ENCODE measurements at places on chromosomes 13 and 19.

GRCh38 chr13:34462843-34463242 is 479.2 kb upstream of the NBEA start:
- DNase-seq = no peak

DNA sequence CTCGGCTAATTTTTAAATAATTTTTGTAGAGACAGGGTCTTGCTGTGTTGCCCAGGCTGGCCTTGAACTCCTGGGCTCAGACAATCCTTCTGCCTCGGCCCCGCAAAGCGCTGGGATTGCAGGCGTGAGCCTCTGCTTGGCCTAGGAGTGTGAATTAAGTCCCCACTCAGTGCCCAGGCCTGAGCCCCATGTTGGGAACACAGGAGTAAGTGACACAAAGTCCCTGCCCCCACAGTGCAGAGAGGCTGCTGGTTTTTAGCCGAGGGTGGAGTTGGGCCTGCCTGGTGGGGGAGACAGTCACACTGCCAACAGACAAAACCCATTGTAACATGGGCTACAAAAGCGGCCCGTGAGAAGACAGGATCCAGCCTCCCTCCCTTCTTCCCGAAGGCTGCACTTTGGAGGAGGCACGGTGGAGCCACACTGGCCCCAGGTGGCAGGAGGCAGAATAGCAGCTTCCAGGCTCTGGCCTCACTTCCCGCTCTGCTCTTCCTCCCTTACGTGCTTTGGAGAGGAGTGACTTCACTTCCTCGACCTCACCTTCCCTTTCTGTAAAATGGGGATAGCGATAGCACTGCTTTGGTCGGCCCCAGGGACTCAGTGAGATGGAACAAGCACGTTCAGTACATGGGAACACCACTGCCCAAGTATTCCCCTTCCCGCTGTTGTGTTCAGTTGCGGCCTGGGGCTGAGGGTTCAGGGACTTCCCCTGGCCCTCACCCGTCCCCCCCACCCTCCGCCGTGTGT is 15.2 kb upstream of the EHD2 start:
- DNase-seq = peak; percentile 39

DNA sequence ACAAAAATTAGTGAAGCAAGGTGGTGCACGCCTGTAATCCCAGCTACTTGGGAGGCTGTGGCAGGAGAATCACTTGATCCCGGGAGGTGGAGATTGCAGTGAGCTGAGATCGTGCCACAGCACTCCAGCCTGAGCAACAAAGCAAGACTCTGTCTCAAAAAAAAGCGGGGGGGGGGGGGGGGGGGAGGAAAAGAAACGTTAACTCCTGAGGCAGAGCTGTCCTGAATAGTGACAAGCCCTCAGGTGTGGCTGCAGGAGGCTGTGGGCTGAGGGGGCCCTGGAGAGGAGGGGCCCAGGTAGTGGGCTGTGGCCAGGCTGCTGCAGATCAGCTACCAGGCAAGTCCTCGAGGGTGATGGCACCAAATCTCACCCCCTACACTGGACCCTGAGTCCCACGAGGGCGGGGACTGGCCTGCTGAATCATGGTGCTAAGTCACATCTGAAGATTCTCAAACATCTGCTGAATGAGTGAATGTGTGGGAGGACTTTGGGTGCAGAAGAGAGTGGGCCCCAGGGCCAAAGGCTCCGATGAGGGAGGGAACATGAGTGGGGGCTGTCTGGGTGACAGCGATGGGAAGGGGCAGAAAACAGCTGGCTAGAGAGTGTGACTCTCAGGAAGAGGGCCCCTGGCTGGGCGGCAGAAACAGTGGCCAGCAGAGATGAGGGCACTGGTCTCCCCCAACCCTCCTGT is 24.6 kb upstream of the ATP1A3 start:
- no peak for DNase-seq

DNA sequence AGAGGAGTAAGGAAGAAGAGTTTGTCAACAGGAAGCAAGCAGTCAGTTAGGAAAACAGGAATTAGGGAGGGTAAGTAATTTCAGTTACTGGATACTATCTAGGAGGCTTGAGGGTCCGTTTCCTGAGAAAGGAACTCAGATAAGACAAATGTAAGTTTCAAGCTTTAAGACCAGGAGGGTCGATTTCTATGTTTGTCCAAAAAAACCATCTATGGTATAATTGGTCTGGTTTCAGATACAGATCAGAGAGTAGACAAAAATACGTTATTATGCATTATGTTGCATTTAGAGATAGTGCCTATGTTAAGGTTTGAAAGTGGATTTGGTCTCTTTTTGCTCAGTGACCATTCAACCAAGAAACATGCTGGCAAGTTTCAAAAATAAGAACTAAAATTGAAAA is 789.6 kb upstream of the PCDH20 start:
- no peak for DNase-seq

DNA sequence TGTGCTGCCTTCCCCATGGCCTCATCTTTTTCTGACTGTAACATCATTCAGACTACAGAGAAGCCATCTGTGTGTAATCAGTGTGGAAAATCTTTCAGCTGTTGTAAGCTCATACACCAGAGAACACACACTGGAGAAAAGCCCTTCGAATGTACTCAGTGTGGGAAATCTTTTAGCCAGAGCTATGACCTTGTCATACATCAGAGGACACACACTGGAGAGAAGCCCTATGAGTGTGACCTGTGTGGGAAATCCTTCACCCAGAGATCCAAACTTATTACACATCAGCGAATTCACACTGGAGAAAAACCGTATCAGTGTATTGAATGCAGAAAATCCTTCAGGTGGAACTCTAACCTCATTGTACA is 17.2 kb upstream of the ZNF8 start:
- no peak for DNase-seq

GRCh38 chr19:15324791-15325519 is 7.4 kb downstream of the BRD4 start:
- DNase-seq = no peak

GRCh38 chr19:11963566-11964355 is 1.1 kb upstream of the ZNF763 start:
- no peak for DNase-seq

DNA sequence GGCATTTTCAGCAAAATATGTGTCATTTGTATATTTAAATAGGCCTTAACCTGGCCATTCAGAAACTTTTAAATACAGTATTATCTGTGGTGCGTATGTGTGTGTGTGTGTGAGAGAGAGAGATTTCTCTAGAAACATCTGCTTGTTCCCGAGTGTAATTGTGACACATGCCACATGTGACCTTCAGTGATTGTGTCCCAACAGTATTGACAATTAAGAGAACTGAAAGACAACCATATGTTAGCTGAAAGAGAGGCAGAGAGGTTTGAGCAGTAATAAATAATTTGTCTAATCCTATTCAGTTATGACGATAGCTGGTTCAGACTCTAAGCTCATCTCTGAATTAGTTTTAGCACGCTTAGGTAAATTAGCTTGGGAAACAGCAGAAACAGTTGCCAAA is 1503.1 kb downstream of the PCDH9 start:
- DNase-seq = no peak

GRCh38 chr13:60118696-60119400 is 44.9 kb downstream of the DIAPH3 start:
- DNase-seq = no peak

DNA sequence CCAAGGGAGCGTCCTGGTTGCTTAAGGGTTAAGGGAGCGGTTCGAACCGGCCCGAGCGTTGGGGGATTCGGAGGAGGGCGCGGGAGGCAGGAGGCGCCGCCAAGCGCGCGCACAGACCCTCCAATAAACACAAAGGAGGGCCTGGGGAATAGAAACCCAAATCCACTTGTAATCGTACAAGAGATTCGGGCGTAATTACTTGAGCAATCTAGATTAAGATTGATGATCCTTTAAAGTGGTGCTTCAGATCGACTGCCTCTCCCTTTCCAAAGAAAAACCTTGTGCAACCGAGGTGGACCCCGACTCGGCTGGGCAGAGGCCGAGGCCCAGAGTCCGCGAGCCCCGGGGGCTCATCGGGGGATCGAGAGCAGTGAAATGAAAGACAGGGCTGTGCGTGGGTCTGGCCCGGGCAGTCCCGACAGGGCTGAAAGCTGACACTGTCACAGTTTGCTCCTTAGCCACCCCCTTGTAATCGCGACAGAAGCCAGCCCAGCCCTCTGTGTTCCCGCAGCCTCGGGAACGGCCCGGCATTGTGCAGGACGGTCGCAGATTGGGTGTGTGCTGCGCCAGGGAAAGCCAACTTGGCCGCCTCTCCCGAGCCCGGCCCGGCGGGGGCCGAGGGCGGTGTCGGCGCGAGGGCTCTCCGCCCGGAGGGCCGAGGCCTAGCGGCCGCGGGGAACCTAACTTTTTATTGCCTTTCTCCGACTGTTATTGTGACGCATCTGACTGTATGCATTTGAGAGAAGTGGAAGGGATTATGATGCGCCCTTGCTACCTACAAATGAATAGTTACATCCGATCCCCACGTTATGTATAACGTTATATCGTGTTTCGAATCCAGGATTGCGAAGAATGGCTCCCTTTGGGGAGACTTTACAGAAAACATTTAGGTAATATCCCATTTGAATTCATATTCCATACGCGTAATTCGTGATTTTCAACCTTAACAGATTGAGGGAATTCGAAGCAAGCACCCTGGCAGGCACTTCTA is 5.5 kb downstream of the MAB21L1 start:
- DNase-seq = no peak

DNA sequence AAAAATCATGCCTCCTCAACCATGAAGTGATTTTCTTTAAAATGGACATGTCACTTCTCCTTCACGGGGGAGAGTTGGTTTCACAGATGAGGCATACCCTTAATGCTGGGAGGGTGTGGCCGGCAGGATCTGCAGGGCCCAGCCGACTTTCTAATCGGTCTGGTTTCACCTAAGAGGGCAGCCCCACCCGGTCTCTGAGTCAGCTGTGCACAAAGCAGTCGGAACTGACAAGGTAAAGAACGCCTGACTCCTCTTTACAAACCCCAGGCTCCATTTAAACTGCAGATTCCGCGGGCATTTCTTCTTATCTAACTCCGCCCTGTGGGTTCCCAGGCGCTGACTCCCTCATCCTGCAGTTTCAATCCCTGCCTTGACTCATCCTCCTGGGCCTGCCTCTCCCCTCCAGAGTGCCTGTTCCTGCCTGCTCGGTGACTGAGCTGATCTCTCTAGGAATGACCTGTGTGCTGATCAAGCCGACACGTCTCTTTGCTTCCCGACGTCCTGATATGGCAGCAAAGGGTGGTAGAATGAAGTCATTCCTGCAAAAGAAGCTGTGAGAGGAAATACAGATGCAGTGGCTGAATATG is 63.4 kb downstream of the EFNB2 start:
- DNase-seq = peak; percentile 100

DNA sequence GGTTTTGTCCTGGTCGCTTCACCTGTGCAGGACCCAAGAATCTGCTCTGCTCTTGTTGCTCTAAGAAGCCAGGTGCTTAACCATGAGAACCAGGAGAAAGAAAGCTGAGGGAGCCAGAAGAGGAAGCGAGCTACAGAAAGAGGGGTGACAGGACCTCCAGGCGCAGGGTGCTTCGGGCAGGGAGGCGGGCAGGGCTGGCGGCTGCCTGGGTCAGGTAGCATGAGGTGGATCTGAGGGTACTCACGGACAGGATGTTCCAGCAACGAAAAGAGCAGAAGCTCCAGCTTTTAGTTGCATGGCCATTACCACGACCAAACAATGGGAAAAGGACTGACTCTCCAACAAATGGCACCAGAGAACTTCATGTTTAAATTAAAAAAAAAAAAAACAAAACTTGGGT is 59.9 kb downstream of the ZNF724 start:
- DNase-seq = no peak

GRCh38 chr13:33146843-33147611 is 130.8 kb downstream of the KL start:
- DNase-seq = no peak

DNA sequence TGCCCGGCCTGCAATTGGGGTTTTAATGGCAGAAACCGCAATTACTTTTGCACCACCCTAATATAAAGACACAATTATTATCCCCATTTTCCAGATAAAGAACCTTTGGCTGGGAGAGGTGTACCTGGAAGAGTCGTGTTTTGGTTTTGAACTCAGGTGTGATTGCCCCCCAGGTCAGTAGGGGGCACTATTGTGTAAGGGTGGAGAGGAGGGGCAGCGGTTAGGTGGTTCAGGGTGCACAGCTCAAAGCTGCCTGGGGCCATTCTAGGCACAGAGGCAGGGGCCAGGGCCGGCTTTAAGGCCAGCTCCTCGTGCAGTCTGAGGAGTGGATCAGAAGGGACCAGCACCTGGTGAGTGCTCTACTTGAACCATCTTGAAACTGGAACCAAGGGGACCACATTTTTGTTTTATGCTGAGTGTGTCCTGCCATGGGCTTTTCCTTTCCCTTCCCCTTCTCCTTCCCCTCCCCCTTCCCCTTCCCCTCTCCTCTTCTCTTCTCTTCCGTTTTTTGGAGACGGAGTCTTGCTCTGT is 5.8 kb upstream of the FCGRT start:
- no peak for DNase-seq

- DNase-seq = no peak
These were observed 22.4 kb downstream of the ENOX1 start for GRCh38 chr13:43764349-43764748.

DNA sequence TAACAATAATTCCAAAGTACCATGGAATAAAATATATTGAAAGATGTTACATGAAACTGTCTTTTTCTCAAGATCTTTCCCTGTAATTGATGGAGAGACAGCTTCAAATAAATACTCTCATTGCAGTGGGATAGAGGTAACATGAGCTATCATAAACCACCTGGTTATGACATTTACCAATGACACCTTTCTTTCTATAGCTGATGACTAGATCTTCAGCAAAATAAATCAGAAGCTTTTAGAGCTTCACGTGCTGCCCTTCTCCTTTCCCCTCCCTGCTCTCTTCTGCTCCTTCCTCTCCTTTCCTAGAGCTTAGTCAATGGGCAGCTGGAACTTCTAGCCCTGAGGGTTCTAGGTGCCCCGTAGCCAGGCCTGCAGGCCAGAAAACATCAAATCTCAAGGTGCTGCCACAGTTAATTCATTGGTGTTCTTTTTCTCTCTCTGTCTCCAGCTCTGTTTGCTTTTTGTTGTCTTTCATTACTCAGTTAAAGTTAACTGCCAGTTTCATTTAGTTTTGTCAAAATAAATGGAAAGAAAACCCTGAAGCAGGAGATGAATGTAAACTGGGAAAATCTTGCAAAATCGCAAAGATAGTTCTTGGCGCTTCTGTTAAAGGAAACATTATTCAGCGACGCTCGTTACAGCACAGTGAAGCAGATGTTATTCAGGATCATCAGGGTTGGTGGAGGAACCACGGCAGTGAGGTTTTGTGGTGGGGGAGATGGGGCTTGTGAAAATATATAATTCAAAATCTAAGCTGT is 8.3 kb upstream of the METTL21C start:
- DNase-seq = no peak

Measured in epithelial cell of prostate (primary cell).